ENCODE measurements at places on chromosomes 4 and X.
A peak's percentile ranks its signal among the peaks of the same experiment; 100 is the strongest.

DNA sequence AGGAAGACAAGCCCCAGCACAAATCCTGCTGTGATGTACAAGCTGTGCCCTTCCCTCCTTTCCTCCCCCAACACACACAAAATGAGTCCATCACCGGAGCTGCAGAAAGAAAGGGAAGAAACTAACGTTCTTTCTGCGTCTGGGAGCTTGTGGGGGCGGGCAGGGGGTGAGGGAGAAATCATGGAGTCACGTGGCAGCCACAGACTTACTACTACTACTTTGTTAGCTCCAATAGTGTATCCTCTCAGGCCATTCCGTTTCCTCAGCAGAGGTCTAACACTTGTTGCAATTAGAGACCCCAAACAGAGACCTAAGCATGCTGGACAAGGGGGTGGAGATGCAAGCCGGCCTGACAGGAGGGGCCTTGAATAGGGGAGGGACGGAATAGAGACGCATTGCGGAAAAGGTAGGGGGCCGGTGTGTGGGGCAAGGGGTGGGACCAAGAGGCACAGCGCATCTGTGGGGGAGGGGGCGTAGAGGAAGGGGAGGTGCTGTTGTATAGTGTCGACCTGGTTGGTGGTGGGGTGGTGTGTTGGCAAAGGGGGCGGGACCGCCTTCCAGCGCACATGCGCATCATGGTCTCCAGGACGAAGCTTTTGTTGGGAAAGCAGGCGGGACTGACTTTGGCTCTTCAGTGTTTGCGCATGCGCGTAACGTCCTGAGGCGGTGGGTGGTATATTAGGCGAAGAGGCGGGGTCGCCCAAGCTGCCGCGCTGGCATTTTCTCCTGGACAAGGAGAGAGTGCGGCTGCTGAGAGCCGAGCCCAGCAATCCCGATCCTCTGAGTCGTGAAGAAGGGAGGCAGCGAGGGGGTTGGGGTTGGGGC lies at the start of gene MAGED1:
Gene MAGED1 (plus strand): TSS at position 703 of the 825 bp plus-strand sequence. CDS start 682 bp downstream, outside the sequence.
- peak; percentile 92 for DNase-seq

- no peak for DNase-seq
Measured at GRCh38 chr4:176002007-176002613, 63.5 kb upstream of the WDR17 start.

- no peak for DNase-seq
Measured at GRCh38 chr4:173152104-173152503, 16.5 kb upstream of the GALNT7 start.

DNA sequence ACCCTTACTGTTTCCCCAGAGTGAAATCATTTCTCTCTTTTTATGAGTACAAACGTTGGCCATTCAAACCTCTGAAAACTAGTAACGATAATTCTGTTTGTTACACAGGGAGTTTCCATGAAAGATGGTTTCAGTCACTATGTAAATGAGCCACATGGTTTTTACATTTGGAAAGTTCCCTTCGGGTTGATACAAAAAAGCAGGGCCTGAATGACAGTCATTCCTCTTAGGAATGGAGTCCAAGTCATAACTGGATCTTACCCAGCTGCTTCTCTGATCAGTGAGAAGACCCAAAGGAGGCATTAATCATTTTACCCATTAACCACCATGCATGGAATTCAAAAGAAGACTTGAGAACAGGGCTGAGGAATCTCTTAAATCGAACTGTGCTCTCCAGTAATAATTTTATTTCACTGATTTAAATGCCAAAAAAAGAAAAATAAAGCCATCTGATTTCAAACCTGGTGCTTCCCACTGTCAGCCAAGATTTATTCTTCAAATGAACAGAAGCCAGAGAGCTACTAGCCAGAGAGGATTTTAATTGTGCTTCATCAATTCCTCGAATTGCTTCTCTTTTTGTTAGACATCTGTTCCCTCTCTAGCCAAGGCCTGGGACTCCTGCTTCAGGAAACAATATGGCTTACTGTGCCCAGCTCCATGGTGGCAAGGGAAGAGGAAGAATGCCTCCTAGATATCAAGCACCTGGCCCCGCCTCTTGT lies 3.2 kb downstream of the SOWAHB start:
- no peak for DNase-seq

GRCh38 chr4:80097400-80098177 lies 24.6 kb upstream of the ANTXR2 start:
- peak; percentile 65 for DNase-seq

GRCh38 chrX:24692305-24692704 lies 1.4 kb upstream of the POLA1 start:
- no peak for DNase-seq

GRCh38 chr4:170080496-170080895 lies 9.3 kb downstream of the AADAT start:
- no peak for DNase-seq

DNA sequence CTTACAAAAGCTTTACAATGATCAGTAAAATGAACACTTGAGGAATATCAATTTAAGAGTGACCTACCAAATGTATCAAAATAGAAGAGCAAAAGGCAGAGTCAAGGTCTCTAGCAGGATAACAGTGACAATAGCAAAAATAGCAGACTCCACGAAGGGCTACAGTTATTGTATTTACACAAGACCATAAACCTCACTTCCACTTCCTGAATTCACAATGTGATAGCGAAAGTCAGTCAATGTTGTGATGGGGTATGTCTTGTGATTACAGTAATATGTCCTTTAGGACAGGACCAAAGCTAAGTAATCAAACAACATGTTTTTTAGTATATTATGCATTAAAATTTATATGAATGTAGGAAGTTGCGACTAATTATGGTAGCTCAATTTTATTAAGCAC lies 139.6 kb downstream of the IQCM start:
- DNase-seq: no peak

DNA sequence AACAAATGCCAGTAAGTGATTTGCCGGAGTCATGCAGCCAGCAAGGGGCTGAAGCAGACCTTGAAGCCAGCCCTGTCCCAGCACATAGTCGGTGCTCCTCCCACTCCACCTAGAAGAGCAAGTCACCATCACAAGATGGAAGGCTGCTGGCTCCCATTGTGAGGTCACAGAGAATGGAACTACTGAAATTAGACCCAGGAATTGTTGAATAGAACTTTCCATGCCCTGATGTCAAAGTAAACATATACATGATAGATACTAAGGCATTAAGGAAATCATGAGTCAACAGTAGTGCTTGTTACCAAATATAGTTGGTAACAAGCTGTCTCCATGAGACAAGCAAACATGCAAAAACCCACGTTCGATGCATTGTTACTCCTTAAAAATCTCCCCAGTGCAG lies 177.1 kb upstream of the MID1 start:
- DNase-seq: no peak

- DNase-seq: peak; percentile 95
Measured at GRCh38 chrX:11758400-11759171, 549 bp downstream of the MSL3 start.

DNA sequence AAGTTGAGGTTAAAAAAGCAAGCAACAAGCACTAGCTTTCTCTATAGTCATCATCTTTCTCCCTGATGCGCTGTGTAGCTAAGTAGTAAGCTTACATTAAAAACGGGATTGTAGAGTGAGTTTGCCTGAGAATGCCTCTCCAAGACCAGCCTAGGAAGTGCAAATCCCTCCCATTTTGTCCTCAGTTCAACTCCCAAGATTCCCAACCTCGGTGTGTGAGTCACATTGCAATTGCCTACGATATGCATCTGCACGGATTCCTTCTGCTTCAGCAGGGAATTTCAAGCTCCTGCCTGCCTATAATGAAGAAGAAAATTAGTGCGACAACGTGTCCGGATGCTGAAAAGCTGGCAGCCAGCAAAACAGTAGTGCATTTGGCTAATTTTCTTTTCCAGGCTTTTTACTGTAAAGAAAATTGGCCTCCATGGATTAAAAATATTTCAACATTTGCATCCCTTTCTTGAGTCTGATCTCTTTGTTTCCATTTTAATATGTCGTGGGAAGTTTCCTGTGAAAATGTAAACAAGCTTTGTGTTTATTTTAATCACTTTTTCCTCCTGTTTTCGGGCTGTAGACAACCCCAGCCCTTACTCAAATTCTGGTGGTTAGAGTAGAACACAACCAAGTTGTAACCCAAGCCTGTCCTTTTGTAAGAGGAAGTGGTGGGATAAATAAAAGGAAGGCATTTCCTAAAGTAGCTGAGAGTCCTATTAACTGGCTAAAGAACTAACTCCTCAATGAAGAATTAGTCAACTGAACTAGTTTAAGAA lies 58.4 kb upstream of the TET2 start:
- DNase-seq: no peak

DNA sequence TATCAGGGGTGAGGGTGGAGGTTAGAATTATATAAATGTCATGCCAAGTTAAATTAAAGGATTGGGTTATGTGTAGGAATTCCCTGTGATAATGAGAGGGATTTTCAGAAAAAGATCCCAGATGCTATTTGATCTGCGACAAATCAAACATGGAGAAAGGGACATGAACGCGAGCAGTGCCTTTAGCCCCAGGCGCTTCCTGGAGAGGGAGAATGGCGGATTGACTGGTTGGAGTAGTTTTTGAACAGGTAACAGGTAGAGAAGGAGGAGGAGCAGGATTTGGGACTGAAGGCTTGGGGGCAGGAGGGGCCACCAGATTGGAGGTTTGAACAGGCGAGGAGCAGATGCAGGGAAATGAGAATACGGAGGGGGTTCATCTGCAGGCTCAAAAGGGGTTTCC lies 67.1 kb downstream of the LRP2BP start:
- DNase-seq: no peak

GRCh38 chrX:86023811-86024210 lies 23.5 kb downstream of the CHM start:
- no peak for DNase-seq

GRCh38 chr4:23355258-23355657 lies 534.6 kb downstream of the PPARGC1A start:
- DNase-seq: no peak

DNA sequence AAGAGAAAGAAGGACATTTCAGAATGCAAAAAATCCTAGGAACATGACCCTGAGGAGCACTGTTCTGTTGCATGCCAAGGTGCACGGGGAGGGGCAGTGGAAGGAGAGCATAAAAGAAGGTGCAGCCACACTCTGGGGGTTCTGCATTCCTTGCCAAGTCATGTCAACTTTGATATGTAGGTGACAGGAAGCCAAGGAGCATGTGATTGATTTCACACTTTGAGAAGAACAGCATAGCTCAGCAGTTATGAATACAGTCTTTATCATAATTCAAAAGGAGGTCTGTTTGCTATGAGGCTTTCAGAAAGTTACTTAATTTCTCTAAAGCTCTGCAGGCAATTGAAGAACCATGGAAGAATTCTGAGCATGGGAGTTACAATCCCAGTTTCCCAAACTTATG lies 50.6 kb downstream of the SCFD2 start:
- DNase-seq: no peak

- peak; percentile 72 for DNase-seq
Measured at GRCh38 chr4:87677731-87678130, 27.7 kb downstream of the DMP1 start.

- no peak for DNase-seq
Measured at GRCh38 chrX:110436523-110436922, 77.9 kb downstream of the RTL9 start.

- DNase-seq: no peak
Measured at GRCh38 chr4:166481739-166482138, 608.7 kb downstream of the TLL1 start.

DNA sequence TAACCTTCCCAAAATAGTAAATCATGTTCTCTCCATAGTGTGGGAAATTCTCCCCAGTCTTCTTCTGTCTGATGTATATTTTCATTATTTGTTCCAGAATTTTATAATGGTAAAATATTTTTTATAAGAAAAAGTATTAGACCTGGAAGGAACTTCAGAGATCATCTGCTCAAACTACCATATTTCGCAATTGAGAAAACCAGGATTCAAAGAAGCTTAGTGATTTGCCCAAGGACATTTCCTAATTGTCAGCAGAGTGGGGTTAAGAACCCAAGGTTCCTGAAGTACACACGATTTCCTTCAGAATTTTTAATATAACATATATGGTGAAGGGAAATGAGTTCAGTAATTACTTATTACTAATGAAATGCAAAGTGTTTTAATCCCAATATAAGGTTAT lies 24.1 kb downstream of the OCIAD1 start:
- no peak for DNase-seq

- no peak for DNase-seq
Measured at GRCh38 chrX:31074522-31074921, 2.7 kb upstream of the FTHL17 start.

DNA sequence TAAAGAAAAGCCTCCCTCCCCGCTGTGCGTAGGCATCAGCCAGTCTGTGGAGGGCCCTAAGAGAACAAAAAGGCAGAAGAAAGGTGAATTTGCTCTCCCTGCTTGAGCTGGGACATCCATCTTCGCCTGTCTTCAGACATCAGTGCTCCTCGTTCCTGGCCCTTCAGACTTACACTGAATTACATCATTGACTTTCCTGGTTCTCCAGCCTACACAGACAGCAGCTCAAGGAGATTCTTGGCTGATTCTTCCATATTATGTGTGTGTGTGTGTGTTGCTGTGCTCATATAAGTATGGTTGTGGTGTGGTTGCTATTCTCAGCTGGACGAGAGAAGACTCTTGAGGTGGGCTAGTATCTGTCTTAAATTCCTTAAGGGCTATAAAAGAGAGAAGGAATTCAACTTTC lies 35.5 kb upstream of the CD99L2 start:
- DNase-seq: no peak

DNA sequence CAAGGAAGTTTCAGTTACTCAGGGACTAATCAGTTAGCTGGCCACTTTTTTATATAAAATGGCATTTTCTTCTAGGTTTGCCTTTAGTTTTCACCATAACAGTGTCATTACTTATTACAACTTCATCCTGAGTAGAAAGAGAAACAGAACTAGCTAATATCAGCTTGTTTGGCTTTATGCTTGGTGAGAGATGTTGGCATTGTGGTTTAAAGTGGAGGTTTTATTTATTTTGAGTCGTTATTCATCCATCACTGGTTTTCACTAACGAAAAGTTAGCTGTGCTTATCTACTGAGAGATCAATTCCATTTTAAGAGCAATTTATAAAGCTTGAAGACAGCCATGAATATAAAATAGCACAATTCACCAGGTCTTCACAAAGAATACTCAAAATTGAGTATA lies 714.5 kb downstream of the GRID2 start:
- DNase-seq: no peak

DNA sequence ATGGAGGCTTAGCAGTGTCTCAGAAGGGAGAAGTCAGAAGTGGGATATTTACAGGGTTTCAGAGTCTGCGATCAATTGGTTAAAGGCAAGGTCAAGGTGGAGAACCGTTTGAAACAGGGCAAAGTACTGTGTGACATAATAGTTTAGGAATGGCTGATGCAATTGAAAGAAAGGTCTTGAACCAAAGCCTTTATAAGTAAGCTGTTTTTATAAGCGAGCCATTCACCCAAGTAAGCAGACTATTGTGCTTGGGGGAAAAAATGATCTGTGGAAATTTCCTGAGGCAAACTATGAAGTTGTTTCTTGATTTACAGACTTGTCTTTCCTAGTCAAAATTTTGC lies 327.3 kb downstream of the CAMK2D start:
- no peak for DNase-seq

- DNase-seq: no peak
Measured at GRCh38 chr4:146170149-146170548, 5.4 kb upstream of the LSM6 start.

DNA sequence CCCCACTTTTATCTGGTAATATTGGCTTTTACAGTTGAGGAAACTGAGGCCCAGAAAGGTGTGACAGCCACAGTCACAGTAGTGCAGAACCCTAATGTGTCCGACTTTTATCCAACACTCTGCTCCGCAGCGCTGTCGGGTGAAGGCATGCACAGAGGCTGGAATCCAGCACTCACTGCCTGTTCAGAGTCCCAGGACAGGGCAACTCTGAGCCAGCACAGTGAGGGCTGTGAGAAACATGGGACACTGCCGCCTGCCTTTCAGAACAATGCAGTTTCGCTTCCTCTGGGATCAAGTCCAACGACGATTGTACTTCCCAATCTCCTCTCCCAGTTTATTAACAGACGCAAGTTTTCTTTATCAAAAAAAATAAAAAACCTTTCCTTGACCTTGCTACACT lies 41.9 kb upstream of the PDGFRA start:
- no peak for DNase-seq
